RPMI8226 (cell line): ENCODE measurements at places on chromosomes 16 and 17.

GRCh38 chr16:54063279-54063773 is 223.3 kb downstream of the IRX3 start:
- no peak for DNase-seq

GRCh38 chr17:80353718-80354275 is 61.2 kb upstream of the ENDOV start:
- DNase-seq: no peak

DNA sequence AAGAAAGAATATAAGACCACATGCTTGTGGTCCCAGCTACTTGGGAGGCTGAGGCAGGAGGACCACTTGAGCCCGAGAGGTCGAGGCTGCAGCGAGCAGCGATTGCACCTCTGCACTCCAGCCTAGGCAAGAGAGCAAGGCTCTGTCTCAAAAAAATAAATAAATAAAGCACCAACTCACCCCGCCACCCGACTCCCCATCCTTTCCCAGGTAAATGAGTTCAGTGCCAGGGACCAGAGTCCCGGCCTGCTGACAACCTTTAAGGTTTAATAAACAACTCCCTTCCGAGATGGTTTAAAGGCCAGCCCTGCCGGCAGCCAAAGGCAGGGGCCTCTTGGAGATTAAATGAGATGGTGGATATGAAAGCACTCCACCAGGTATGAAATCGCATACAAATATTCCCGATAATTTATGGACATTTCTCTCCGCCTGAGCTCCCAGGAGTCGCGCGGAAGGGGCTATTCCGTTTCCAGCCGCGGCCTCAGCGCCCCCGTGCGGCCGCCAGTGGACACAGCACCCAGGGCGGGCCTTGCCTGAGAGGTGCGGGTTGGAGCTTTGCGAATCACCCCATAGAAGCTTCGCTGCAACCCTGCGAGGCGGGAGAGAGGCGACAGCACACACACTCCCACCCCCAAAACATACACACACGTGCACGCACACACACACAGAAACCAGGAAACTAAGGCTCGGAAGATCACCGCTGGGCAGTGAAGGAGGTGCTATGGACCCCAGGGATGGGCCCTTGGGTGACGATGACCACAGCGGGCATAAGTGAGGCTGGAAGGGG is 4.0 kb upstream of the RPL38 start:
- DNase-seq: peak; percentile 67

- DNase-seq: no peak
Measured at GRCh38 chr16:3092501-3092941, 6.6 kb downstream of the ZSCAN10 start.

- peak; percentile 65 for DNase-seq
Measured at GRCh38 chr17:42034059-42034458, 14.2 kb downstream of the NKIRAS2 start.

- no peak for DNase-seq
Measured at GRCh38 chr17:5832886-5833285, 237.3 kb upstream of the WSCD1 start.

- DNase-seq: no peak
Measured at GRCh38 chr17:2734939-2735338, 14.5 kb downstream of the CCDC92B start.

- no peak for DNase-seq
Measured at GRCh38 chr16:68069511-68070248, 15.5 kb upstream of the NFATC3 start.

DNA sequence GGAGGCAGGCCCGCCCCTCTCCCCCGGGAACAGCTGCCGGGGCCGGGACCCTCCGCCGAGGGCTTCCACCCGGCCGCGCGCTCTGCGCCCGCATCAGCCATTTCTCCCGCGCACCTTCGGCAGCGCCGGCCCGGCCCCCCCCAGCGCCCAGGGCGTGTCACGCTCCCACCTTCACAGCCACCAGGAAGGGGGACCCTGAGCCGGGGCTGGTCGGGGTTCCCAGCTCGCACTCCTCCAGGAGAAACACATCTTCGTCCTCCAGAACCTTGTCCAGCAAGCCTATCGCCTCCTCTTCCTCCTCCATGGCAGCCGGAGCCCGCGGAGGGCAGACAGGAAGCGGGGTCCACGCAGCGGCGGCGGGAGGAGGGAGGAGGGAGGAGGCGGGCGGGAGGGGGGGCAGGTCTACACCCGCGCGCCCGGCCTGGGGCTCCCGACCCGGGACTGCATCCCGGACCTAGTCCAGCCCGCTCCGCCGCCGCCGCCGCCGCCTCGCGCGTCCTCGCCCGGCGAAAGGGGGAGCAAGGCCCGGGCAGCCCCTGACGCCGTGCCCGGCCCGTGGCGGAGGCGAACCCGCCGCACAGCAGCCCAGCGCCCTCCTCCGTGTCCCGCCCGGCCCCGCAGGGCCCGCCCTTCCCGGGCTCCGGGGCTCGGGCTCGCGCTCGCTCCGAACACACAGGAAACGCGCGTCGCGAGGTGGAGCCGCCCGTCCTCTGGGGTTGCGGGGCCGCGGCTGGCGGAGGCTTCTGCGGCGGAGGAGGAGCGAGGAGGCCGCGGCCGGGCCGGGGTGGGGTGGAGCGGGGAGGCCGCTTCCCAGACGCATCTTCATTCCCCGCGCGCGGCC is 70.8 kb downstream of the ABR start:
- peak; percentile 62 for DNase-seq

GRCh38 chr17:7971651-7972050 is 30.8 kb upstream of the GUCY2D start:
- DNase-seq: no peak

GRCh38 chr16:80041410-80041809 is 440.9 kb upstream of the MAF start:
- no peak for DNase-seq

DNA sequence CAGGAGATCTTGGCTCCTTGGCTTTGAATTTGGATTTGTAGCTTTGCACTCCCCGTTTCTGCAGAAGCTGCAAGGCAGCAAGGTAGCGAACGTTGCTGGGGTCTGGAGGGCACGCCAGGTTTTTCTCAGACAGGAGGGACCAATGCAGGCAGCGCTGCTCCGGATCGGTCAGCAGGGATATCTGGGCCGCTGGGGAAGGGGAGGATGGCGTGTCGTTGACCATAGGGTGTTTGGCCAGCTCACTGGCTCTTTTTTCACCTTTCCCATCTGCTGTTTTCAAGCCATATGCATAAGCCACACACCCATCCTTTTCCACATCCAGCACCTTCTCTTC is 15.8 kb downstream of the C16orf46 start:
- no peak for DNase-seq

- DNase-seq: no peak
Measured at GRCh38 chr17:7716901-7717755, at the start of gene DNAH2. TSS of gene DNAH2 (plus strand) at chr17:7717744. CDS start at chr17:7719735, 1,991 bp downstream.

- DNase-seq: peak; percentile 82
Measured at GRCh38 chr17:78722246-78722761, 59.8 kb downstream of the CYTH1 start.

GRCh38 chr16:74825941-74826340 is 51.3 kb upstream of the FA2H start:
- DNase-seq: no peak

DNA sequence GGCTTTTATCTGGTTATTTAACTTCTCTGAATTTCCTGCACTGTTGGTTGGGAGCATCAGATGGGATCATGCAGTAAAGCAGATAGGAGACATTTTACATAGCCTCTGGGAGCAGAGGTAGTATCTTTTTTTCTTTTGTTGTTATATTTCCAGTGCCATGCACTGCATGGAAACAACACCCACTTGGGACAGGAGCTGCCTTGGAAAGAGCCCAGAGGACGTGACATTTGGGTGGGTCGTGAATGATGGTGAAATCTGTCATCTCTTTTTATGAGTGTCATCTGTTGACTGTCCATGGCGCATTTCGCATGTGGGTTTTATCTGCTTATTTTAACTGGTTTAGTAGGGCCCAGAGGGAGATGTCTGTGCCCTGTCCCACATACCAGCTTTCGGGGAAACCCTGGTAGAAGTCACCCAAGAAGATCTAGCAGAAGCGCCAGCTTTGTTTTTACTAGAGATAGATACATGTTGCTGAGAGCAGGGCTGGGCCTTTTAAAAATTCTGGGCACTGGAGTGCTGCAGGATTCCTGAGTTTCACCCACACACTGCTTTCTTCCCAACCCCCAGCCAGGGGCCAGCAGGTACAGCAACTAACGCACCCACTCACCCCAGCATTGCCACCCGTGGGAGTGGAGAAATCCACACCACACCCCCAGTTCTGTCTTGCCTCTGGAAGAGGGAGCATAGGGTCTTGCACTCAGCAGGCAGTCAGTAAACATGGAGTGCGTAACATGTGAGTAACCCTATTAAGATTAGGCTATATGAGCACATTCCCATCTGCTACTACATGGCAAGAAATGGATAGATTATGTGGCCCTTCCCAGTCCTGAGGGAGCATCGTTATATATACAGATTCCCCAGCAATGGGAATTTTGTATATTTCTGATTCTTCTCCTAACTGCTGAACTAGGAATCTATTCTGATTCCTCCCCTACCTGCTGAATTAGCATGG is 8.4 kb upstream of the TERF2 start:
- no peak for DNase-seq
